ENCODE measurements at places on chromosomes 2 and 18.
A peak's percentile ranks its signal among the peaks of the same experiment; 100 is the strongest.

- no peaks in the 10 kb centered on the region for H3K27me3 ChIP-seq
- no peaks in the 10 kb centered on the region for H3K36me3 ChIP-seq
- H3K4me3 ChIP-seq, result no peak overlapping the region
- H3K27ac ChIP-seq, result no peak overlapping the region
Measured at GRCh38 chr2:7667260-7667757, 750.1 kb downstream of the RNF144A start.

DNA sequence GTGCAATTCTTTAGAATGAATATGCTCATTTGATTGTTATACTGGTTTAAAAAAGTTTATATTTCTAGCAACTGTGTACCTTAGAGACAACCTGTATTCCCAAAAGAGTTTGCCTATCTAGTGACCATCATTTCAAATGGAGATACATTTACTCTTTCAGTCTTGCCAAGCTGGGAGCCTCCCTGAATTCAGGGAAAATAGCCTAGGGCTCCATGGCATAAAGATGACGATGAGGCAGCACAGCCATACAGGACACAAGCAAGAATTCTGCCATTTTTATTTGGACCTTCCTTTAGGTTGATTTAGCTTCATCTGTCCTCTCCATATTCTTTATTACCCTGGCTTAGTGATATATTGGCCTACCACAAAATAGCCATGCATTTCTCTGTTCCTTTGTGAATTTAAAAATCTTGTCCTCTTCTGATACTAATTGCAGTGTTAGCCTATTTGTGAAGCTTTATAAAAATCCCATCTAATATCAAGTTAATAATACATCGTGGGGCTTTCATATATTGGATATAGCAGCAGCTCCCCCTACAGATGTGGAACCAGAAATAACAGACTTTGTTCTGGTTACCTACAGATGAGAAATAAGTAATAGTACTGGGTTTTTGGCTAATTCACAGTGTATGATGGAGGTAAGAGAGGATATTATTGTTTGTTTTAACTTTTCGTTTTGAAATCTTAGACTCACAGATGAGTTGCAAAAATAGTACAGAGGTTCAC is 1661.9 kb upstream of the PIK3C3 start:
- H3K27me3 ChIP-seq, result no peaks in the 10 kb centered on the region
- no peak for DNase-seq
- H3K36me3 ChIP-seq, result no peaks in the 10 kb centered on the region
- no peaks in the 10 kb centered on the region for H3K4me1 ChIP-seq

DNA sequence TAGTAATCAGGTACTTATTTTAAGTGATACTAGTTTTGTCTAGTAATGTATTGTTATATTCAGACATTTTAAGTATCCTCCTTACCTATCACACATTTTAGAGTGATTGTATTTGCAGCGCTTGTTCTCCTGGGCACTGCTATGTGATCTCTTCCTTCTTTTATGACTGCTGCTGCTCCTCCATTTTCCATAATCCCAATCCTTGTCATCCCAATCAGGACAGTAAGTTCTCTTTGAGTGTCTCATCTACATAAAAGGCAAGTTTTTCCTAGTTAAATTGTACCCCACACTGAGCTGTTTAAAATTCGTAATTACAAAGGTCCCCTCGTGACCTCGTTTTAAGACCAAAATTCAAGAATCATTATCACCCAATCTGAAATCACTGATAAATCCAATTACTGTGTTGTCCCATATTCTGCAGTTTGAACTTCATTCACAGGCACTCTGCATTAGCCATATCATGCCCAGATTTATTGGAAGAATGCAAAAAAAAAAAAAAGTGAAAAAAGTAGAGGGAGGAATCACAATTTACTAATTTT is 2.8 kb downstream of the CLK1 start:
- no peaks in the 10 kb centered on the region for H3K27me3 ChIP-seq
- H3K4me3 ChIP-seq, result peak overlapping the region; percentile 87
- H3K36me3 ChIP-seq, result peaks cover 44% of the 10 kb centered on the region
- H3K27ac ChIP-seq, result no peak overlapping the region

DNA sequence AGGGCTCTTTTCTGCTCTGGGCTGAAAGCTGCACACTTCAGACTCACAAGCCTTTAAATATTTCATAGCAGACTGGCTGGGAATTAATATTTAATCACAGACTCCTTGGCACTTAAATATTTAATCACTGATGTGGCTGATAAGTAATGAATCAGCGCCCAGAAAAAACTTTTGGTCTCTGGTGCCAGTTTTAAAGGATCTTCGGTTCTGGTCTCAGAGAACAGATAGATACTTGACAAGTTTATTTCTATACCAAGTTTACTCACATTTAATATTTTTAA is 201.2 kb downstream of the MYCN start:
- no peaks in the 10 kb centered on the region for H3K36me3 ChIP-seq
- DNase-seq, result no peak
- no peak overlapping the region for H3K4me3 ChIP-seq
- H3K27me3 ChIP-seq, result no peaks in the 10 kb centered on the region

- H3K4me1 ChIP-seq, result peaks cover 3% of the 10 kb centered on the region
- H3K4me3 ChIP-seq, result no peak overlapping the region
- no peaks in the 10 kb centered on the region for H3K36me3 ChIP-seq
- peak; percentile 28 for DNase-seq
- H3K27me3 ChIP-seq, result no peaks in the 10 kb centered on the region
Measured at GRCh38 chr2:206981739-206982340, 42.5 kb downstream of the CPO start.

GRCh38 chr2:42051543-42052235 is 3.9 kb downstream of the PKDCC start:
- H3K27ac ChIP-seq, result no peak overlapping the region
- DNase-seq, result no peak
- no peaks in the 10 kb centered on the region for H3K36me3 ChIP-seq
- no peaks in the 10 kb centered on the region for H3K4me1 ChIP-seq

DNA sequence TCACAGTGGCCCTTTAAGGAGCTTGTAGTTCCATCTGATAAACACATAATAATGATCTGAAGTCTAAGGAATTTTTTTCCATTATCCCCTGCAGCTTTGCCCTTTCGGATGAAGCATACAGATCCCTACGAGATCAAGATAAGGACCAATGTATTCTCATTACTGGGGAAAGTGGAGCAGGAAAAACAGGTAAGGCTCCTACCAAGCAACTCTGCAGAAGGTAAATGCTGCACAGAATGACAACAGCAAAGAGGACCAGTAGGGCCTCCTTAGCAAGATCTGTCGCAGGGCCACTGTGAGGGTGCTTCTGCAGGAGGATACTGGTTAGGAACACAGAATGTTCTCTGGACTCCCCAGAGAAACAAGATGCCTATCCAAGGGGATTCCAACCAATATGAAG is 84.6 kb downstream of the MYO1B start:
- H3K27ac ChIP-seq, result no peak overlapping the region
- H3K27me3 ChIP-seq, result no peaks in the 10 kb centered on the region
- no peaks in the 10 kb centered on the region for H3K36me3 ChIP-seq
- no peak for DNase-seq

GRCh38 chr2:176261136-176261535 is 8.1 kb upstream of the MTX2 start:
- H3K36me3 ChIP-seq, result no peaks in the 10 kb centered on the region
- no peak for DNase-seq
- H3K4me1 ChIP-seq, result no peaks in the 10 kb centered on the region
- no peak overlapping the region for H3K27ac ChIP-seq
- no peaks in the 10 kb centered on the region for H3K27me3 ChIP-seq
- no peak overlapping the region for H3K4me3 ChIP-seq

DNA sequence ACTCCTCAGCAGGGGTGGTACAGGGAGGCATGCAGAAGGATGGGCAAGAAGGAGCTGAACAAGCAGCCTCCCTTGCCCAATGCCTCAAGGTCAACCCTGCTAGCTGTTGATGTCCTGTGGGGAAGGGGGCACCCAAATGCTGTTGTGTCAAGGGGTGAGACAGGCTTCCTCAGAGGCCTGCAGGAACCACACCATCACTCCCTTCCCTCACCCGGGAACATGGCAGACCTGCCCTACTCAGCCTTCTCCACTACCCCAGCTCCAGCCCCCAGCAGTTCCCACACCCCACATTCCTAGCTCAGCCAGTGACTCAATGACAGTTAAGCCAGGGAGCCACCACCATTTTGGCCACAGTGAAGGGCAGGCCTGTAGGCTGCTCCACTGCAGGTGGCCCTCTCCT is 53.9 kb upstream of the RMP24 start:
- no peak overlapping the region for H3K4me3 ChIP-seq
- H3K4me1 ChIP-seq, result no peaks in the 10 kb centered on the region
- DNase-seq, result no peak
- H3K36me3 ChIP-seq, result no peaks in the 10 kb centered on the region
- H3K27me3 ChIP-seq, result no peaks in the 10 kb centered on the region

All from MM.1S (cell line).